ENCODE measurements at places on chromosomes 4 and X.
A peak's percentile ranks its signal among the peaks of the same experiment; 100 is the strongest.

GRCh38 chrX:17174671-17175070, 200.3 kb upstream of the NHS start:
- no peak for DNase-seq

DNA sequence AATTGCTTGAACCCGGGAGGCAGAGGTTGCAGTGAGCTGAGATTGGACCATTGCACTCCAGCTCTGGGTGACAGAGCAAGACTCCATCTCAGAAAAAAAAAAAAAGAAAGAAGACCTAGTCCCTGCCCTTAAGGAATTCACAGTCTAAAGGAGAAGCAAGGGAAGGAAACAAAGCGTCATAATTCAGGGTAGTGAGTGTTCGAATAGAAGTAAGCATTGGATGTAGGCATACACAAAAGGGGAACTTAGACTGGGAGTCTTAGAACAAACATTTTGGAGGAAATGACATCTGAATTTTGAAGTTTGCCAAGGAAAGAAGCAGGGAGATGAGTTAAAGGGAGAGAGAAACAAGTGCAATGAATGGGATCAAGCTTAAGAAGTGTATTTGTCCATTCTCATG, 32.4 kb downstream of the PPM1K start:
- DNase-seq = no peak

- DNase-seq = peak; percentile 40
These were observed 36.3 kb downstream of the HTT-AS start for GRCh38 chr4:3037957-3038461.

DNA sequence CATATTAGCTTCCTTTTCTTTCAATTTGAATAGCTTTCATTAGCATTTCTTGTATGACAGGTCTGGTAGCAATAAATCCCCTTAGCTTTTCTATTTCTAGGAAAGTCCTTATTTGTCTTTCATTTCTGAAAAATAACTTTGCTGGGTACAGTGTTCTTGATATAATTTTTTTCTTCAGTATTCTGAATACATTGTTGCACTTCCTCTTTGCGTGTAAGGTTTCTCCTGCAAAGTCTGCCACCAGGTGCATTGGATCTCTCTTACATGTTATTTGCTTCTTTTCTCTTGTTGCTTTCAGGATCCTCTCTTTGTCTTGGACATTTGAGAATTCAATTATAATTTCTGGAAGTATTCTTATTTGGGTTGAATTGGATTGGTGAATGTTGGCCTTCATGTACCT, 663.7 kb downstream of the GRXCR1 start:
- DNase-seq = no peak

- no peak for DNase-seq
These were observed 61.4 kb upstream of the PACRGL start for GRCh38 chr4:20638825-20639224.

GRCh38 chr4:109301651-109302360, 652 bp downstream of the COL25A1 start:
- DNase-seq = no peak

- DNase-seq = peak; percentile 2
These were observed 320.6 kb downstream of the ADGRL3 start for GRCh38 chr4:61520681-61521160.

DNA sequence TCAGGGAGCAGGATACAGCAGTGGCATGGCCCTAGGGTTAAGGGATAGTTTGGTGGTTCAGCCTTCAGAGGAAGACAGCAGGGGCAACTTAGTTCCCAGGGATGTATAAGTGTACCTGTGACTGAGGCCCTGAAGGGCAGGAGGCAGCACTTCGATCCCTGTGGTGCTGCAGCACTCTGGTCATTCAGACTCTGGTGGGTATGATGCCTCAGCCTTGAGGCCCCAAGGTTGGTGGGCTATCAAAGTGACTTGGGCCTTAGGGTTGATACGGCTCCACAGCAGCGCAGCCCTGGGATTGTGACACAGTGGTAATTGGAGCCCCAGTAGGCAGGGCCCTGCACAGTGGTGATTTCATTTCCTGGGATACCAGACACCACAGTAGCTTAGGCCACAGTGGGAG, 1703.1 kb downstream of the PCDH7 start:
- DNase-seq = no peak

- no peak for DNase-seq
These were observed 277.3 kb upstream of the TAPT1 start for GRCh38 chr4:16503421-16504100.
